ENCODE measurements at places on chromosomes 11 and 22. TPM values are rescaled to one million over a fixed set of nuclear protein-coding genes. Genes with fewer than 3 reads are reported as not detected.

The LDHAL6A gene
- not detected for total RNA-seq

The PIK3IP1 gene
- total RNA-seq, result 0.47 TPM

The HEPHL1 gene
- total RNA-seq, result not detected

The SLC17A6 gene
- not detected for total RNA-seq

The AGBL2 gene
- 1.0 TPM for total RNA-seq

The F2 gene
- total RNA-seq, result 2.1 TPM

The CYTH4 gene
- total RNA-seq, result 0.90 TPM

The GAB4 gene
- not detected for total RNA-seq

The GTSE1 gene
- total RNA-seq, result 34.7 TPM

The TSPAN18 gene
- 3.5 TPM for total RNA-seq

The E2F8 gene
- total RNA-seq, result 6.3 TPM

The TSSK2 gene
- total RNA-seq, result not detected

The OR6A2 gene
- total RNA-seq, result not detected

The RPS19BP1 gene
- total RNA-seq, result 82.4 TPM

The UPB1 gene
- not detected for total RNA-seq
